Stimulated activated CD4-positive, alpha-beta T cell treated with anti-CD3 and anti-CD28 coated beads, Interleukin-15, amount 100 ng/mL, for 48 hours (primary cell): ENCODE measurements at places on chromosomes 7 and 10.

DNA sequence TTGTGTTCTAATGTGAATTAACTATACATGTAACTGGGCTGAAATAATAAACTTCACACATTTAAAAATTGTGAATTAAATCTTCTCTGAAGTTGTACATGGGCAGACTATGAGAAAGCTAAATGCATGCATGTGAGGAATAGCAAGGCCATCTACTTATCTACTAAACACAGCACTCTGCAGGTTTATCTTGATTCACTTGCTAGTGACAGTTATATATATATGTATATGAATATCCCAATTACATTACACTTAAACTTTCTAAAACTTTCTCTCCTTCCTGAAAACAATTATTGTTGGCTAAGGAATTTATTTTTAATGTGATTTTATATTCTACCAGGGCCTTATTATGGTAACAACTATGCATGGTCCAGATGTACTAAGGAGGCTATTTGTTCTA, 5.1 kb upstream of the SP4 start:
- DNase-seq = no peak

DNA sequence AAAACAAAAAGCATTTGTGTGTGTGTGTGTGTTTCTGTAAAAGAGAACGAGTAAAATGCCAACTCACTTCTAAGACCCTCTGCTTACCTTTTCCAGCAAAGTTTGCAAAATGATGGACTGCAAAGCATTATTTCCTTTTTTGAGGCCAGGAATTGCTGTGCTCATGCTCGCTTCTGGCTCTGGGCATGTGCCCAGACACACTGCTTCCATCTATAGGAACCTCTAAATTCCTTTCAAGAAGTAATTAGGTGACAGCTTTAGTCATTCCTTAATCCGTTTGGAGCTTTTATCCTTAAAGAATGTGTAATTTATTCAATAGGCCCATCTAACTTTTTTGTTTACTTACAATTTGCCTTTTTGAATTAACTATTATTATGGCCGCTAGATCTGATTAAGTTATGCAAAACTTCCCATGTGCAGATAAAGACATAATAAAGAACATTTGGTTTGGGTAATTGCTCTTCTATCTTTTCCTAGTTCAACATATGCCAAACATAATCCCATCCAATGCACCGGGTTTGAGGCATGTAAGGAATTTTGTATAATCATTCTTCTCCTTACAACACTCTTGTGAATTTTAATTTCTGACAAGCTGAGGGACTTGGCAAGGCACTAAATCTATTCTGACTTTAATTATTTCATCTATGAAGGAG, 34.7 kb downstream of the A1CF start:
- no peak for DNase-seq

- peak; percentile 61 for DNase-seq
Measured at GRCh38 chr10:31759124-31759798, 169.4 kb downstream of the ARHGAP12 start.

GRCh38 chr10:49286686-49287085, 12.3 kb upstream of the C10orf71 start:
- DNase-seq = no peak

DNA sequence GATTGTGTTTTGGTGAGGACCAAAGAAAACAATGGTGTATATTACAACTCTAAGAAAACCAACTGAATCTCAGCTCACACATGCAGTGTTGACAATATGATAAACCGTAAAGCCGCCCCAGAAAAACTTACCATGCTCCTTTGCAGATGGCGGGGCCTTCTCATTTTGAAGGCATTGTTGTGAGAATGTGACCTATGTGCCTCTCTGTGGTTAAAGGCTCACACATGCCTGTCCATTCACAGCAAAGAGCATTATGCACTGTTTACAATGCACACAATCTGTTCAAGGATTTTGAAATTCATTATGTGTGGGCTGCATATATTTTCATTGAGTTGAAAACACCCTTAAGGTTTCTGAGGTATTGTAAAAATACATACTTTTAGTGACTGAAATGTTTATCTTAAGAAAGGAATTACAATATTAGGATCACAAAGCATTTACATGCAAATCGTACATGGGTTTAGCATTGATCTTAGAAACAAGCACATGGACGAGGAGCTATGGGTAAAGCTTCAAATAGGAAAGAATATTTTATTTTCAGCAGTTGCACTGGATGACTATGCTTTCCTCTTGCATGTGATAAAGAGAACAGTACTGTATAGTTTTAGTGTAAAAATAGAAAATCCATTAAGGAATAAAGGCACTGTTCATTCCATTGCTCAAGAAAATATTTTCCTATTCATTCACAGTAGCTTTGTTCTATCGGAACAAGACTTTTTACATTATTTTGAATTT, 334.3 kb downstream of the ARL4A start:
- no peak for DNase-seq

GRCh38 chr7:128948976-128949760, 11.4 kb downstream of the IRF5 start:
- DNase-seq = no peak

DNA sequence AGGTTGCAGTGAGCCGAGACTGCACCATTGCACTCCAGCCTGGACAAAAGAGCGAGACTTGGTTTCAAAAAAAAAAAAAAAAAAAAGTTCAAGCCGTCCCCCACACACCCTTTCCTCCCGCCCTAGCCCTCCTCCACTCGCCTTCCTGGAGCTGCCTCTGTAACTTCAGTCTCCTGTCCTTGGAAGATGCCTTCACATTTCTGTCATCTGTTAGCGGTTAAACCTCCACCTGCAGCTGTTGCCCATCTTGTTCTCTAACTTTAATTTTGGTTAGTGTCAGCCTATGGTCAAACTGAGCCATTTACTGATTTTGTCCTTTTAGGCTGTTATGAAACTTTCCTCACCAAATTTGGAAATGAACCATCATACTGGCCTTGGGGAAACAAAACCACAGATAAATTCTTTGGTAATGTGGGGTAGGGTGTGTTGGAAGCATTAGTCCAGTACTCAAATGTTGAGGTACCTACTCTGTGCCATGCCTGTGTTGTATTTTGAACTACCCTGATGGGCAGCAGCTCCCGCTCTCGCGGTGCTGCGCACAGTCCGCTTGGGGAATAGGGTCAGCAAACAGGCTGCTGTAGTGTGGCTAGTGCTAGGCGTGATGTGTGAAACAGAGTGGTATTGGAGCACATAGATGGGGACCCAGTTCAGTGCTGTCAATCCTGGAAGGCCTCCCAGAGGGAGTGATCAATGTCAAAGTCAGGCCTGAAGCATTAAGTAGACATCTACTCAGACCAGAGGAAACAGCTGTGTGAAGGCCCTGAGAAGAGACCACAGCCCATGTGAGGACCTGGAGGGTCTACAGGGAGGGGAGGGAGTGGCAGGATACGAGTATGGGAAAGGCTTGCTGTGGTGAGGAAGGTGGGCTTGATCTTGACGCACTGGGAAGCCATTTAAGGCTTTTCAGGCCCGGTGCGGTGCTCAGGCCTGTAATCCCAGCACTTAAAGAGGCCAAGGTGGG, 26.9 kb downstream of the SFXN4 start:
- no peak for DNase-seq

DNA sequence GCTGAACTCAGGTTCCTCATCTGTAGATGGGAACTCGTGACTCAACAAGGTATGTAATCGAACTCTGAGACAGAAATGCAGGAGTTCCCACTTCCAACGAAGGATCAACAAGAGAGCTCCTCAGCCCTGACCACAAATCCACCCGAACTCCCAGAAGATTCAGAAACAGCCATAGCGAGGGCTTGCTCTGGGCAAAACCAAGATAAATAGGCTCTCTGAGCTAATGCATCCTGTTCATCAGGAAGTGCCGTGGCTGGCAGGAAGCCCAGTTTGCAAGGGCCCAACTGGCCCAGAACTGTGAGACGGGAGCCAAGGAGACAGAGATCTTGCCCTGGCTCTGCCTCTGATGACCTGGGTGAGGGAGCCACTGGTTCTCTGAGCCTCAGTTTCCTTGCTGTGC, 141.7 kb upstream of the PFKP start:
- DNase-seq = no peak

- peak; percentile 22 for DNase-seq
Measured at GRCh38 chr7:105011831-105012502, 2.0 kb upstream of the KMT2E start.

- no peak for DNase-seq
Measured at GRCh38 chr7:43244232-43244631, 131.8 kb downstream of the HECW1 start.

GRCh38 chr10:128011059-128011979, 104.4 kb downstream of the PTPRE start:
- DNase-seq = peak; percentile 76

GRCh38 chr10:133520193-133520738, 6.9 kb upstream of the CYP2E1 start:
- peak; percentile 92 for DNase-seq

DNA sequence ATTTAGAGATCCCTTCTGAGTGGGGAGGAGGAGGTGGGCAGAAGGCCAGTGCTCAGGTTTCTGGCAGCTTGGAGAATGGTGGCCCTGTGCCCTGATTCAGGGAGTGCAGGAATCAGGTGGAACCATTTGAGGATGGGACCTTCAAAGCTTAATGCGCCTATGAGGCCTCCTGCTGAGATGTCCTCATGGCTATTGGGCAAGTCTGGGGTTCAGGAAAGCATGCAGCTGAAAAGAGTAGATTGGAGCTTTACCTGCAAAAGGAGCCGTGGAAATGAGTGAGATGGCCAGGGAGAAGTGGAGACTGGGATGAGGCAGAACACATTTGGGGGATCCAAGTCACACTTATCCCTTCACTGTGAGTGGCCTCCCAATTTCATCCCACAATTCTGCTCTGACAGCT, 6.1 kb downstream of the FFAR4 start:
- no peak for DNase-seq
